ENCODE measurements at places on chromosomes 4 and X. TPM values are rescaled to one million over a fixed set of nuclear protein-coding genes. Genes with fewer than 3 reads are reported as not detected.

The AMOT gene
- 6.8 TPM for total RNA-seq

The EXOC1L gene
- not detected for total RNA-seq

The FMR1NB gene
- total RNA-seq: not detected

The MTMR8 gene
- total RNA-seq: 1.0 TPM

All from fibroblast of lung (primary cell).